ENCODE measurements at places on chromosomes 2 and 18.

DNA sequence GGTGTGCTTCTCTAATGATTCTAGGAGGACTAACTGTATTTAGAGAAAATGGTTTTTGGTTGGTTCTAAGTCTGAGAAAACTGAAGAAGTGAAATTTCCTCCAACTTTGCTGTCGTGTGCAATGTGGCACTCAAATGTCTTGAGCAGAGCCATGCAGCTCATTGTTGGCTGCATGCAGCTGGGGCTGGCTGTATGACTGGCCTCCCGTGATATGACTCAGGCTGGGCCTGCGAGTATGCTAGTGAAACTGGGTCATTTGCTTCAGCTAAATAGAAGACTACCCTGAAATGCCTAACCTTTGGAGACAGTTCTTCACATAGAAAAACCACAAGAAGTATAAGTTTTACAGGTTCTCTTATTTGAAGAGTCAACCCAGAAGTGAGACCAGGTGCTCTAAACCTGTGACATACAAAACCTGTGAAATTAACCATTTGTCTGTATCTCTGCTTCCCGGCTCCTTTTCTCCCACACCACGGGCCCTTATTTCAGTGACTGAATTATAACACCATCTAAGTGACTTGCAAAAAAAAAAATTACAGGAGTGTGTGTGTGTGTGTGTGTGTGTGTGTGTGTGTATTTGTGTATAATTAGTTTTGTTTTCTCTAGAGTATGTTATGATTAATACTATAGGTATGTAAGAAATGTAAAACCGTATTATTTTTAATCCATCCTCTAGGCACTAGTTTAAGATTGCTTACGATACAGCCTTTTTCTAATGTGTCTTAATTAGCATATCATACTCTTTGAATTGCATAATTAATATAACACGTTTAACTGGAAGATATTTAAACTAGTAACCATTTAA, 15.9 kb downstream of the POLI start:
- DNase-seq = no peak

DNA sequence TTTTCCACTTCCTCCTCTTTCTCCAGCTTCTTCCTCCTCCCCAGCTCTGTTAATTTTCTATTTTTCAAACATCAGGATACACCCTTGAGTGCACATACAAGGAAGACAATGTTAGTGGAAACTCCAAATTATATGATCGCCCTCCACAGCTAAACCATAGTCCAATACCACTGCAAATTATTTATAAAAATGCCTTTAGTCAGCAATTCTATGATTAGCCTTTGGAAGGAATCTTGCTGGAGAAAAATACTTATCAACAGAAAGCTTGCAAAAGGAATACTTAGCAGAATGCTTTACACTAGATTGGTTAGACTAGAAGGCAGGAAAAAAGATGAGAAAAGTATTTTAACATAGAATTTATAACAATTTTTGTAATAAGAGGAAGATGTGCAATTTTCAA, 178.9 kb downstream of the FAM124B start:
- DNase-seq = no peak

DNA sequence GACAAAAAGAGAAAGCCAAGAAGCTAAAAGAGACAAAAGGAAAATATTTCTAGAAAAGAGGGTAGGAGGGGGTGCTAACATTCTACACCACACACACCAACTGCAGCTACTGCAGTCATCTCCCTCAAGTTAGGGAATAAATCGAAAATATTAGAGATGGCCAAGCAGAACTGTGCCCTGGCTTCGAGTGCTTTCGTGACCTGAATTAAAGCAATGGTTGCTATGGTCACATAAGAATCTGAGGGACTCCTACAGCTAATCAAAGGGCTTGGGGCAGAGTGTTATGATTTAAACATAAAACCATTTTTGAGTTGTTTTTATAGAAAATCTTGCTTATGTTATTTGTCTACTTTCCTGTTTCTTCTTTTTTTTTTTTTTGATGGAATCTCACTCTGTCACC, 159.6 kb upstream of the HNRNPA3 start:
- no peak for DNase-seq

DNA sequence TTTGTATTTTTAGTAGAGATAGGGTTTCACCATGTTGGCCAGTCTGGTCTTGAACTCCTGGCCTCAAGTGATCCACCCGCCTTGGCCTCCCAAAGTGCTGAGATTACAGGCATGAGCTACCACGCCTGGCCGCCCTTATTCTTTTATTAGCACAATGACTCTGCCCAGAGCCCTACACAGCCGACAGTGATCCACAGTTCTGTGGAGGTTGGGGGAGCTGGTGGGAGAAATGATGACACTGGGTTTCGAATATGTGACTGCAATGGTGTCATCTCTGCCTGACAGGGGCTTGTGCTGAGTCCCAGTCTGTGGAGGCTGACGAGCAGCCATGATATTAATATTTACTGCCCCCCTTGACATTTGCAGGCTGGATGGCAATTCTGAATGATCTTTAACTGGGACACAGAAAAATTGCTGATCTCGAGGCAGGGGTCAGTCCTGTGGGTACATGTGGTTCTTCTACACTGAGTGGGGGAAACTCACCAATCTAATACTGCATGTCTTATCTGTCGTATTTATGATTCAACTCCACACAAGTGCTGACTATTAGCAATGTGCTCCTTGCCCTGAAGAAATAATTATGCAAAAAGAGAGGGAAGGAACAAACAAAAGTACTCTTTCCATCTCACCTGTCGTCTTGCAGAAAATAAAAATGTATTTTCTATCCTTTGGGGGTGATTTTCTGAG, 6.3 kb upstream of the CTAGE1 start:
- DNase-seq = no peak

GRCh38 chr2:190499273-190499672, 35.2 kb downstream of the NEMP2 start:
- DNase-seq = no peak

DNA sequence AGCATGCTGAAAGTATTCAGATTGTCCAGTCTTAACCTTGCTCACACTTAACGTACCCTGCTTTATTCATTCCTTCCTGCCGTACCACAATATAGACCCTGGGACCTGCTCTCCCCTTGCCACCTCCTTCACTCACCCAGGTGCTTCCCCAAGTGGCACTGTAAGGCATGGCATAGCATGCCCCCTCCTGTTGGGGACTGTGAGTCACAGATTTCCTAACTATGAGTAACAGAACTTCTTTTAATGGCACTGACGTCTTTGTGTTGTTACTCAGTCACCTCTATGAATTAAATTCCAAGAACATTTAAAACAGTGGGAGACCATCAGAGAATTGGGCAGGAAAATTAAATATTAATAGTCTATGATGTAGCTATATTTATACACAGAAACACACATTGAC, 117.2 kb downstream of the CTNNA2 start:
- DNase-seq = no peak

DNA sequence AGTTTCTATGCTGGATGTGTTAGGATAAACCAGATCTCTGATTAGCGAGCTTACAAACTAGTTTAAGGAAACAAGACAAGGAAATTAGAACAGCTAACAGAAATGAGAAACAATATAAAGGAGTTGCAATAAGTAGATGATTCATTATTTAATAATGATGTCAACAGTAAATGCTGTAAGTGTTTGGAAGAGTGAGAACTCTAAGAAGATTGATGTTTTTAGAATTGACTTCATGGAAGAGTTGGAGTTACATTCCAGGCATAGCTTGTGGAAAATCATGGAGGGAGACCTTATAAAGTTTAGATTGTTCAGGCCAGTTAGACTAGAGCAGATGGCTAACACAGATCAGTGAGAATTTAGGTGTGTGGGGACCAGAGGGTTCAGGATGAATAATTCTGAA, 32.6 kb downstream of the PPP1R1C start:
- DNase-seq = no peak

DNA sequence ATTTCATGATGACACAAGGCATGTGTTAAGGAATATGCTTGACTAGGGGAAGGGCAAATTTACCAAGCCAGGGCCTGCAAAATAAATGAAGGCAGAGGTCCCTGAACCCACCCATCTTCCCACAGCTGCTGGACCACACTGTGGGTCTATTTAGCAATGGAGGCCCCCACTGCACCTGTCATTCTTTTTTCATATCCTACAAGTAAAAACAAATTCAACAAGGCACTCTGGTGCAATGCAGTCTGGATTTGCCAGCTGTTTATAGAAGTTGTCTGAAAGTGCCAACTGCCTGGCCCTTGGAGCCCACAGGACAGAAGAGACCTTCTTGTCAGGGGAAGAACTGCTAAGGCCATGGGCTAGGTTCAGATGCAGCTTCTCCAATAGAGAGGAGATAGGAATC, 112.8 kb upstream of the ATL2 start:
- DNase-seq = no peak

DNA sequence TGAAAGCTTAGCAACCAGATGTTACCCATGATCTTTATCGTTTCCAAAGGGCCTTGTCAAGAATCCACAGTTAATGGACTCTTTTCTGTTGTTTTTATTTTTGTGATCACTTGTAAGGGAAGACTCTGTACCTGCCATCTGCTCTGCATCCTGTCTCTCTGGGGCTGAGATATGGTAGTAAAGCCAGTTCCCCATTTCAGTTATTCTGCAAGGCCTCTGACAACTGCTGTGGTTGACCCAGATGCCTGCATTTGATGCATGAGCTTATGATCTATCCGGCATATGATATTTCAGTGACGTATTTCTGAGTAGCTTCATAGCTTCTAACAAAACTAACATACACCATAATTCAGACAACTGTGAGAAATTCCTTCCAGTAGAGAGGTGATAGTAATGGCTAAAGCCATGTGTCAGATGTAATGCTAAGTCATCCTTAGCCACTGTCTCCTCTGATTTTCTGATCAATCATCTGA, 105.1 kb downstream of the TPO start:
- DNase-seq = no peak

DNA sequence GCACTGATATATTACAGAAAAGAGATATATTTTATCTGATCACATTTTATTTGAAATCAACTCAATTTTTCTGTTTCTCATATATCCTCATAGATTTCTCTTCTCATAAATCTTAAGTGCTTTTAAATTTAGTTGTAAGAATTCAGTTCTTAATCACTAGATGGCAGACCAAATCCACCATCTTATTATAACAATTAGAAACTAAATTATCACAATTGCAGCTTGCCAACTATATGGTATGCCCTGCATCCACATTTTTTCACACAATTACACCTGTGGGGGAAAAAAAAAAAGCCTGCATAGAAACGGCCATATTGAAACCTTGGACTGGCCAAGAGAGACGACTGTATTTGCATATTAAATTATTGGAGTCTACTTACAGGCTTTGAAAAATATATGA, 64.4 kb downstream of the COL5A2 start:
- no peak for DNase-seq

DNA sequence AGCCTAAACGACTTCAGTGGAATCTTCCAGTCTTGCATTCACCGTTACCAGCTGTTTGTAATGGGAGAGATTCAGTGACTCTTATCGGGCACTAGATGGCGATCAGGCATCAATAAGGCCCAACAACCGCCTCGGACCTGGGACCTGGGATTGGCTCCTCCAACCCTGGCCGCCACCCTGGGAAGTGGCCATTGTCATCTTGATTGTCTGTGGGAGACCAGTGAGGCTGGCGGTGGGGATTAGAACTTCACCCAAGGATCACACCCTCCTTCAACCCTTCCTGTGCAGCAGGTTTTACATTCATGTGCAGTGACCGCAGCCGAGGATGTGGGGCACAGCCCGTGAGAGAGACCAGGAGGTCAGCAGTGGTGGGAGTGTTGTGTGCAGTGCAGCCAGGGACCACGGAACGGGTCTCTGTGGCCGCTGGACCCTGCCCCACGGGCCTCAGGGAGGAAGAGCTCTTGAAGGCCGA, 85.3 kb downstream of the SPP2 start:
- DNase-seq = peak; percentile 77

DNA sequence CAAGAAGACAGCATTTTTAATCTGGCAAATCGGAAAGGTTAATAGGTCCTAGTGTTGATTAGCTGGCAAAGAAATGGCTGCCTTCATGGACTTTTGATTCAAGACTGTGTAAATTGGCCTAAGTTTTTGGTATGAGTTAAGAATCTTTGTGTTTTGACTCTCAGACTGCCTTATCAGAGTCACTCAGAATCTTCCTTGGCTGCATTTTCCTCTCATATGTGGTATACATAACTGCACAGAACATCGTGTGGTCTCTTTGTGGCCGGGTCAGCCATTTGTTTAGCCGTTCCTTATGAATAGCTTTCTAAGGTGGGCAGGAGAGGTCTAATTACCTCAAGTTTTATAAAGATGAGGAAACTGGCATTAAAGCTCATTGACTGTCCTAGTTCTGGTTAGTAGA, 30.1 kb downstream of the CAB39 start:
- no peak for DNase-seq

GRCh38 chr2:132949108-132949507, 279.1 kb upstream of the LYPD1 start:
- DNase-seq = no peak

- DNase-seq = no peak
Observed at GRCh38 chr18:26405190-26405801, 143.1 kb downstream of the KCTD1 start.

DNA sequence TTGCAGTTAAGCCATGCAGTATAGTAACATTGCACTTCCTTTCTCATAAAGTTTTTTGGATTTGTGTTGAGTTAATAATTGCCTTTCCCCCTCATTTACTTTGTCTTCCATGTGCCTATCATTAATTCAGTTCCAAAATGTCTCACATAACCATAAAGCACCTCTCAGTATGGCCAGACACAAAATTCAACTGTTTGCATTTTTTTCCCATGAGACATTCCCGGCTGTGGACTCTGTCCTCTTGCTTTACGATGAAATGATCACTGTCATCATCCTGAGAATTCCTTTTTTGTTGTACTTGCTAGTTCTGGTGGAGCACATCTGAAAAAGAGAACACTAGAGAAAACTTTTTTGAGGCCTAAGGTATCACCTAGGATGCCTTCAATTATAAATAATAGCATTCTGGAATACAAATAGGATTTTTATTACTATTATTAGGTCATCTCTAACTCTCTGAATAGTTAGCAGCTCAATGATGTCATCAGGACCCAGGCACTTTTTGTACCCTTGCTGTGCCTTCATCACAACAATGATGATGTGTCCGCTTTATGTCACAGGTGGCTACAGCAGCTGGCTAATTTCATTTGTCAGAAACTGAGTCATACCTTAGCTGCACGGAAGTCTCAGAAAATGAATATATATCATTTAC, 8.5 kb upstream of the ATP8B1 start:
- DNase-seq = no peak
